ENCODE measurements at places on chromosomes 16 and 17. TPM values are rescaled to one million over a fixed set of nuclear protein-coding genes. Genes with fewer than 3 reads are reported as not detected.

DNA sequence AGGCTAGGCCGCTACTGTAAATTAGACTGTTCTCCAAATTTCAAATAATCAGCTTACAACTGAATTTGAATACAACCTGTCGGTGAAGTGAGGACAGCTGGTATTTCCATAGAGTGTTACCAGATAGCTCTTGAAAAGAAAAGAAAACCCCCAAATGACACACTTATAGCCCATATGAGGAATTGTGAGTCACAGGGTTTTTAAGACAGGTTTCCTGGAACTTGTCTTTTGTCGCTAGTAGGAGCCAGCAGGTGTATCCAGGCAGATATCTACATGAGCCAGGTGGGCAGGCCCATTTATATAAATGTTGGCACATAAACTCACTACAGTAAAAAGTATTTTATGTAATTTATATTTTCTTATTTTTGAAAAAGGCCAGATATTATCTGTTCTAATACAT lies 24.0 kb downstream of the TNRC6A start:
- DNase-seq, result no peak

KRTAP4-9 gene
- not detected for total RNA-seq

DNA sequence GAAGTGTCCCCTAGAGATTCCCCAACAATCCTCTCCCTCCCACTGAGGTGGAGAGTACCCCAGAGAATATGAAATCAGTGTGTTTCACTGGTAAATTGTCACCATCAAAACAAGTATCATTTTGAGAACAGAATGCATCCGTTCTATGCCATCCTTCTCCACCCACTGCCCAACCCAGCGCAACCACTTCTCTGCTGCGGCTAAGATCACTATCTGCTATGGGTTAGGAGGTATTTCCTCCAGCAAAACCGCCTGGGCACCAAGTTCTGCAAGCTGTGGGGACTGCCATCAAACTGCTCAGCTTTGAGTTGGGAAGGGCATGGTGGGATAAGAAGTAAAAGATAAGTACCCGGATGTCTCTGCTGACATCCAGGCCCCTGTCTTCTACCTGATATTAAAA lies 24.4 kb downstream of the CNTNAP1 start:
- DNase-seq, result no peak

DNA sequence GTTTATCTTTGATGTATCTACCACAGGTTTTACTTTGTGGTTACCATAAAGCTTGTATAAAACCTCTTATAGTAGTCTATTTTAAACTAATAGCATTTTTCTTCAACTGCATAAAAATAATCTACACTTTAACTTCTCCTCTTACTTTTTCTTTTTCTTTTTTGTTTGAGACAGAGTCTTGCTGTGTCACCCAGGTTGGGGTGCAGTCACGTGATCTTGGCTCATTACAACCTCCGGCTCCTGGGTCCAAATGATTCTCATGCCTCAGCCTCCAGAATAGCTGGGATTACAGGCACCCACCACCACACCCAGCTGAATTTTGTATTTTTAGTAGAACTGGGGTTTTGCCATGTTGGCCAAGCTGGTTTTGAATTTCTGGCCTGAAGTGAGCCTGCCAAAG lies 53.4 kb upstream of the ZKSCAN2 start:
- DNase-seq, result no peak

DNA sequence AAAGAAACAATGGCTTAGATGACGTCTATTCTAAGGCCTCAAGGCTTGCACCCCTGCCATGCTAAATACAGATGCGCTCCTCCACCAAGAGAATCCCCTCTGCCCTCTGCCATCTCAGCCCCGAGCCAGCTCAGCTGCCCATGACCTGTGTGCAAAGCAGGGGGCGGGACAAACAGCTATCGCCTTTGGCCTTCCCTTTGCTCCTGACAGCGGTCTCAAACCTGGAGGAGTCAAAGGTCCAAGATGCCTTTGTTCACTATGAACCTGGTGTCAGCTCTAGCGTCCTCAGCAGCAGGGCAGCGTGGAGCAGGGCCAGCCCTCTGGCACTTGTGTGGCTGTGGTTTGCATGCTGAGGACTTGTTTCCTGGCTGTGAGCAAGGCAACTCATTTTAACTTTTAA lies 12.3 kb downstream of the SLX4 start:
- no peak for DNase-seq

SCN4A gene
- total RNA-seq, result 5.8 TPM

DNA sequence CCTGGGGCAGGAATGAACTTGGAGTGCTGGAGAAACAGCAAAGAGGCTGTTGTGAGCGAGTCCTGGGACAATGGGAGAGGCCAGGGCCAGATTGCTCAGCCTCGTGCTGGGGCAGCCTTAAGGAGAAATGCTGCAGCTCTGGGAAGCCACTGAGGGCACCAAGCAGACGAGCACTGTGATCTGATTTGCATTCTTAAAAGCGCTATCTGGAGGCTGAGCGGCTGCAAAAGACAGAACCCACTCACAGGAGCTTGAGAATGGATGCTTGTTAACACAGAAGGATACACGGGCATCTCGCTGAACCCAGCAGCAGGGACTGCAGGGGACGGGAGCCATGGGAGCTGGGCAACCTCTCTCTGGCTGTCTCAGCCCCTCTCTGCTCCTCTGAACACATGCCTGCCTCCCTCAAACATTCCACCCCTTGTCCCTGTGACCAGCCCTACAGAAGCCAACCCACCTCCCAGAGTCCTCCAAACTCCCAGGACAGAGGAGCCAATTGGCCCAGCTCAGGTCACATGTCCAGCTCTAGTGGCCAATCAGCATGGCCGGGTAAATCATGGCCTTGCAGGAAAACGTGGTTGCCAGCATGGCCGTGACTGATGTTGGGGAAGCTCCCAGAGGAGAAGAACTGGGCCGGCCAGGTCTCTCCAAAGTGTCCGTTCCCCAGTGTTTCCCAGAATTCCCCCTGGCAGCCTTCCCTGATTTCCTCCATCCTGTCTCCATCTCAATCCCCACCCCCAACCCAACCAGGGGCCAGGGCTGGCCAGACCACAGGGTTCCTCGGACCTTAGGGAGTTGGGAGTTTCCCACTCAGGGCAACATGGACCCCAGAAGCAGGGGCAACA lies 60.3 kb downstream of the GSG1L start:
- no peak for DNase-seq

GRCh38 chr16:30985401-30986128 lies 558 bp downstream of the HSD3B7 start:
- peak; percentile 81 for DNase-seq

DNA sequence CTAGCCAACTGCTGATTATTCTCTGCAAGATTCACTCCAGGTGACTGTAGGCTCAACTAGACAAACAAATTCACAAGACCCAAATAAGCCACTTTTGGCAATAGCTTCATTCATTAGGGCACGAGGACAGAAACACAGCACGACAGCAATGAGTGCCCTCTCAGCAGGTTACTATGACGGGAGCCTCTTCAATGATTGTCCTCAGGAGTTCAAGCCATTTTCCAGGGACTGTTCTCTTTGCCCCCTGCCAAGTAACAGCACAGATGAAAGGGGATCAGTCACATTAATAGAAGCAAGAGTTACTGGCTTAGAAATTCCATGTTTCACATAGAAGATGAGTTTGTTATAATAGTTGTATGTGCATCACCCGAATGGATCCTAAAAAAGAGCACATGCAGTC lies 712.2 kb downstream of the CDH8 start:
- DNase-seq, result no peak

- DNase-seq, result no peak
These were observed 10.0 kb upstream of the HES7 start for GRCh38 chr17:8133941-8134340.

GRCh38 chr16:2663553-2664546 lies 18.5 kb upstream of the KCTD5 start:
- DNase-seq, result no peak

DNA sequence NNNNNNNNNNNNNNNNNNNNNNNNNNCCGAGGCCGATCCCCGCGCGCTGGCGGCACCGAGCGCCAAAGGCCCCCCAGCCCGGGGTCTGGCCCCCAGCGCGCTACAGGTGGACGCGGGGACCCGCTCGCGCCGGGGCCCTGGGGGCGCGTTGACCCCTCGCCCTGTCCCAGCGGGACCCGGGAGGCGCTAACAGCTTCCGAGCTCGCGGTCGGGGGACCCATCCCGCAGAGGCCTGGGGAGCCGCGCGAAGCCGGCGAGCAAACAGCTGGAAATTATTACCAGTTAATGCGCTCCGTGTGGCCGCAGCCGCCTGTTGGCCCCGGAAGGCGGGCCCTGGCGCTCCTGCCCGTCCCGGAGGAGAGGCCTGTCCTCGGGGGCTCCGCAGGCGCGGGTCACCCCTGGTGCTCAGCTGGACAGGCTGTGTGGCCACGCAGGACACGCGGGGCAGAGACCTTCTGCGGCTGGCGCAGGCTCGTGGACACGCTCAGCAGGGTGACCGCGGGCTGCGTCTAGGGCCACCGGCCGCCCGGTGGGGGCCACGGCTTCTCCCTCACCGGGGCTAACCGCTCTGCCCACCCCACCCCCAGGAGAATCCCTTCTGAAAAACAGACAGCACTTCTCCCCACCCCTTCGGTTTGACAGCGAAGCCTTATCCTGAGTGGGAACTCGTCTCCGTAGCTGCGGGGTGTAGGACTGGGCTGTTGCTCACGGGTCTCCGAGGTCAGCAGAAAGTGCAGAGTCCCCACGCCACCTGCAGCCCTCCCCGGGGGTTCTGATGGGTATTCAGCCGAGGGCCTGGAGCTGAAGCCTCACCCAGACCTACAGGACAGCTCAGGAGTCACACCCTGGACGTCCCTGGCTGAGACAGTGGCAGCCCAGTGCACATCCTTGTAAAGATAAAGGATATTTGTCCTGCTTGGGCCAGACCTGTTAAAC lies 138.7 kb upstream of the RPH3AL start:
- peak; percentile 66 for DNase-seq

GRCh38 chr16:194516-194915 lies 14.3 kb downstream of the HBQ1 start:
- DNase-seq, result no peak

DNA sequence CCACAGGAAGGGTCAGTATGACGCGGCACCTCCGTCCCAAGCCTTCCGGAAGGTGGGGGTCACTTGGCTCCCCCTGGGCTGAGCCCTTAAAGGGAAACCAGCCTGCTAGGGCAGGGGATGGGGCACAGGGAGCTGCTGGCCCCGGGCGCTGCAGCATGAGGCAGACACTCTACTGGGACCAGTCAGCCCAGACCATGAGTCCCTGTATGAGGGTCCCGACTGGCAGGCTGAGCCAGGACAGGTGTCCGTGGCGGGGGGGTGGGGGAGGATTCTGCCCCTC lies 43.4 kb upstream of the ZC3H18 start:
- no peak for DNase-seq

CSNK2A2 gene
- 134 TPM for total RNA-seq

DNA sequence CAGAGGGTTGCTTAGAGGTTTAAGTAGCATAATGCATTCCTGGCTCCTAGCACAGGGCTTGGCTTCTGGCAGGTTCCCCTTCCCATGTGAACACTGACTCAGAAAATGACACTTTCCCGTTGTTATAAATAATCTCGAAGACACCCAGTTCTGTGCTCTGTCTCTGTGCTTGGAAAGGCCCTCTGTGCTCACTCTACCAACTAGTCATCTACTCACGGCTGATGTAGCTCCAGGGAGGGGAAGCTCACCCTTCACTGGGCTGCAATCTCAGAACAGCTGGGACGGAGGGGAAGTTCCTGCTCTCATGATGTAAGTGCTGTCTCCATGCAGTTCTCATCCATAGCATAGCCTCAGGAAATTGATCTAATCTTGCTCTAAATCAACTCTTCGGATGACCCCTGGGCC lies 230.5 kb upstream of the ASIC2 start:
- DNase-seq, result no peak

HOXB2 gene
- total RNA-seq, result not detected

CAMKK1 gene
- 6.7 TPM for total RNA-seq

DNA sequence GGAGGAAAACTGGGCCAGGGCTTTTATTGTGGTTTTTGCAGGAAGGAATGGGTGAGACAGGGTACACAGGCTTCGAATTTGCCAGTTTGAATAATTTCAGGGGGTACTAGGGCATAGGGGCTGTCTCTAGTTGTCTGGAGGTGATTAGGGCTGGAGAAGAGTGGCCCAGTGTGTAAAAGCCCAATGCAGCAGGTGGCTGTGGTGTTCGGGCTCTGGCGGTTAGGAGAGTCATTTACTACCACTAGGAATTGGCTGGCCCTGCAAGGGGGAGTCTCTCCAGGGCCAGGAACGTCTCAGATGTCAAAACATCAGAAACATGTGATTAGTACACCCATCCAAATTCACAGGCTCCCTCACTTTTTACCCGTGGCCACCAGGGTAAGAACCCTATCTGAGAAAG lies 50.3 kb downstream of the GINS3 start:
- DNase-seq, result no peak

GRCh38 chr16:65126845-65127624 lies 5.2 kb upstream of the CDH11 start:
- DNase-seq, result no peak

OTOP3 gene
- not detected for total RNA-seq

- no peak for DNase-seq
These were observed 10.7 kb downstream of the ANKRD40 start for GRCh38 chr17:50697062-50697461.

DNA sequence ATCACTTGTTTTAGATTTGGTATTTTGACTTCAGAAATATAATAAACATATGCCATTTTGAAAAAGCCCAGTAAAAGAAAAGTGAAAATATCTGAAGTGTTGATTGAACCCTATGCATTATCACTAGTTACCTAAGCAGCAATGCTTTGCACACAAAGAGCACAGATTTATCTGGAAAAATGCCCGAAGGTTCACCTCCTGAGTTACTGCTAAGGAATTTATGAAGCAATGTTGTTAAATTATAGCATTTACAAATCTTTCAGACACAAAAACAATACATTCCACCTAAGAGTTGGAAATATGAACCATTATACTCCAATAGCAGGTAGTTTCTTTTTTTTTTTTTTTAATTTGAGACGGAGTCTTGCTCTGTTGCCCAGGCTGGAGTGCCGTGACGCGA lies 38.9 kb upstream of the GHDC start:
- DNase-seq, result no peak

HOXB1 gene
- total RNA-seq, result not detected

GNGT2 gene
- 0.42 TPM for total RNA-seq

GRCh38 chr16:58148099-58148498 lies 18.9 kb upstream of the CFAP20 start:
- no peak for DNase-seq

DNA sequence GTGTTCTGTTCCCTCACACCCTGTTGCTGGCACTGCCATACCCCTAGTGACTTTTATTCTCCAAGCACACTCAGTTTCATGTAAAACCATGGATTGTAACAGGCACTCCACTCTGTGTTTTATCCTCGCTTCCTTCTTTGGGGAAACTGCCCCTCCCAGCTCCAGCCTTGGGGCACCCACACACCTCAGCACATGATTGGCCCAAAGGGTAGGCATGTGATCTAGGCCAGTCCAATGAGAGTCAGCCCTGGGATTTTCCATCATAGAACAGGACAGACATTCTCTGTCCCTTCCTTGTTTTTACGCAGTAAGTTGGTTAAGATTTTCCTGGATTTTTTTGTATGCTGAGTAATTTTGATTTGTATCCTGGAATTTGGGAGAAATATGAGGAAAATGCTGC lies 115.4 kb downstream of the C16orf95 start:
- DNase-seq, result no peak

GRCh38 chr16:4360538-4361021 lies 9.5 kb upstream of the PAM16 start:
- peak; percentile 68 for DNase-seq

ABCC6 gene
- total RNA-seq, result 1.1 TPM

GRCh38 chr17:82236142-82236971 lies 7.5 kb downstream of the SLC16A3 start:
- peak; percentile 87 for DNase-seq
